ENCODE measurements at places on chromosomes 3 and 15.

DNA sequence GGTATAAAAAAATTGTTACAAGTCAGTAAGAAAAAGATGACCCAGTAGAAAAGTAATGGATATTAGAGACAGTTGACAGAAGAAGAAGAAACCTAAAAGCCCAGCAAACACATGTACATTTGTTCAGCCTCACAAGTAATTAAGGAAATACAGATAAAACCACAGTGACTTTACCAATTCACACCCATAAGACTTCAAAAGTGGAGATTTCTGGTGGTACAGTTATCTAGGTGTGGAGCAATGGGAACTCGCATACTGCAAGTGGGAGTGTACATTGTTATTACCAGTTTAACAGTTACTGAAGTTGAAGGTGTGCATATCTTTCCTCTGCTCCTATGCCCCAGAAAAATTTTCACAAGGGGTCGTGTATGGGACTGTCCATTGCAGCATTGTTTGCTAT, 18.1 kb upstream of the MAPKBP1 start:
- DNase-seq: no peak

DNA sequence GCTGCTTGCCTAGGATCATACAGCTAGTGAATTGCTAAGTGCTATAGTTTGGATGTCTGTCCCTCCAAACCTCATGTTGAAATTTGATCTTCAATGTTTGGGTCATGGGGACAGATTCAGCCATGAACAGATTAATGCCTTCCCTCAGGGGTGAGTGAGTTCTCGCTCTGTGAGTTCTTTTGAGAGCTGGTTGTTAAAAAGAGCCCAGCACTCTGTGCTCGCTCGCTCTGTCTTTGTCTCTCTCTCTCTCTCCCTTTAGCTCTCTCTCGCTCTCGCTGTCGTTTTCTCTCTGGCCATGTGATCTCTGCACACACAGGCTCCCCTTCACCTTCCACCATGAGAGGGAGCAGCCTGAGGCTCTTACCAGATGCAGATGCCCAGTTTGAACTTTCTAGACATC, 14.9 kb downstream of the TRH start:
- DNase-seq: no peak

GRCh38 chr3:120244834-120245225, 40.2 kb downstream of the GPR156 start:
- DNase-seq: no peak

DNA sequence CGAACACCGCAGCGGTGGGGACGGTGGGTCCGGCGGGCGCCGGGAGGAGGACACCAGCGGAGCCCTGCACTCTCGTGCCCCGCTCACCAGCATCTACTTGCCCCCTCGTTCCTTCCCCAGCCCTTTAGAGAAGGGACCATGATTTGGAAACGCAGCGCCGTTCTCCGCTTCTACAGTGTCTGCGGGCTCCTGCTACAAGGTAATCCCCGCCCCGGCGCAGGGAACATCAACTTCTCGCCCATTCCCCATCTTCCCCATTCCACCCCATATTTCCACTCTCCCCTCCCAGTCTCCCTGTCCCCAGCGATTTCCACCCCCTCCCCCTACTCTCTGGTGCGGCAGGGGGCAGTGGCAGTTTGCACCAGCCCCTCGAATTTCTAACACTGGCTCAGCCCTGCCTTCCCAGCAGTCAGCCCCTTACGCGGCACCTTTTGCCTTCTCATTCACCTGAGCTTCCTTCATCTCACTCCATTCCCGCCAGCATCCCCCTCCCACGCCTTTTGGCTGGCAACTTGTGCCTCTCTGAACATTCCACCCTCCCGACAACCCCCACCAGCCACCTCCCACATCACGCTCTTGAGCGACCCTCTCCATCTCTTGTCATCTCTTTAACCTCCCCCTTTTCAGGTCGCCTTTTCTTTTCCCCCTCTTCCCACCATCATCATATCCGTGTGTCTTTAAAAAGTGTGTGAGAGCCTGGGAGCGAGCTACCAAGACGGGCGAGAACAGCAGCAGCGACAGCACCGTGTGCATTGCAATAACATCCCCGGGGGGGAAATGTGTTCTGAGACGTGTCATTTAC, 882 bp downstream of the CADM2 start:
- DNase-seq: peak; percentile 45

DNA sequence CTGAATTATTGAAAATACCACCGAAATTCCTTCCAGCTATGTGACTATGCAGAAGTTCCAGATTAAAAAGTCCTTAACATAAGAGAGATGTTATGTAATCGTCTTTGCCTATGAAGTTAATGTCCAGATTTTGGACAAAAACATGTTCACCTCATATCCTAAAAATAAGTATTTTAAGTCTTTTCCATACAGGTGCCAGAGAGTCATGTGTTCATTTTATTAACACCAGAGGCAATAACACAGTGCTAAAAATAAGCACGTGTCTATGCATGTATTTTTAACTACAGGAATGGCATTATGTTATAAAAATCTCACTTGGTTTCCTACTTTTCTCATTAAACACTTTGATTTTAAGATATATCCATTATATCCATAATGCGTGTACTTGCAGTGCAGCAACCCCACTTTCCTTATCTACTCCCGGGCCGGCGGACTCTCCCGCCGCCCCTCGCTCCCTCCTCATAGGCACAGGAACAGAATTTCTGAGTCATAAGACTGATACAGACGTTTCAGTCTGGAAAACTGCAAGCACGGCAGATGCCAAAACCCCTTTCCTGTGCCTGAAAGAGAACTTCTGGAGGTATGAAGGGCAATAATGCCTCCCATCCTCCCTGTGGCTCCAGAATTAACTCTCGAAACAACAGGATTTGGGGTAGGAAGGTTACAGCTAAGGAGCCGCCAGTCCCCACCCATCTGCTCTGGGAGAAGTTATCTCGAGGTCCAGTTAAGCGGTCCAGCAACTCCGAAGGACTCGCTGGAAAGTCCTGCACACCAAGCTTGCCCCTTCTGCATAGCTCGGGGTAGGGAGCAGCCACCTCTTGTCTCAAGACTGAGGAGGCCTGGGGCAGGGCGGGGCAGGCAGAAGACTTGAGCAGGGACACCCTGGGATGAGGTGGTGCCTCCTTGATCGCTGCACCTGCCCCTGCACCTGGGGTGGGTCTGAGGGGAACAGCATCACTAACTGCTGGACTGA, 22.3 kb upstream of the PSTPIP1 start:
- no peak for DNase-seq

GRCh38 chr3:103218146-103218545, 783.3 kb downstream of the ZPLD1 start:
- DNase-seq: no peak

- DNase-seq: no peak
Measured at GRCh38 chr3:177960722-177961121, 575.5 kb upstream of the KCNMB2 start.

DNA sequence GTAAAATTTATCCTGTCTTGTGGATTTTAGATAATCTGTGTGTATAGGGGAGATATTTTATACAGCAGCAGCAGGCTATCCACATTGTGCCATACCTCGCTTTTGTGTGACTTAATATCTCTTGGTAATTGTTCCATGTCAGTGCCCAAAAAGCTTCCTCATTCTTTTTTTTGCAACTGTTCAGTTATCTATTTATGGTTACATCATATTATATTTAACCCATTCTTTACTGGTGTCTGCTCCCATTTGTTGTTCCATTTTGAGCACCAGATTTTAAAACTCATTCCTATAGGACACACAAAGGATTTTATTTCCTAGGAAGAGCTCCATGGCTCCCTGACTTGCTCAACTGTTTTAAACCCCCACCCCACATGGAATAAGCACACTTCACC, 86.3 kb upstream of the RASGRP1 start:
- DNase-seq: no peak

GRCh38 chr3:31652296-31652695, 119.6 kb downstream of the STT3B start:
- no peak for DNase-seq

DNA sequence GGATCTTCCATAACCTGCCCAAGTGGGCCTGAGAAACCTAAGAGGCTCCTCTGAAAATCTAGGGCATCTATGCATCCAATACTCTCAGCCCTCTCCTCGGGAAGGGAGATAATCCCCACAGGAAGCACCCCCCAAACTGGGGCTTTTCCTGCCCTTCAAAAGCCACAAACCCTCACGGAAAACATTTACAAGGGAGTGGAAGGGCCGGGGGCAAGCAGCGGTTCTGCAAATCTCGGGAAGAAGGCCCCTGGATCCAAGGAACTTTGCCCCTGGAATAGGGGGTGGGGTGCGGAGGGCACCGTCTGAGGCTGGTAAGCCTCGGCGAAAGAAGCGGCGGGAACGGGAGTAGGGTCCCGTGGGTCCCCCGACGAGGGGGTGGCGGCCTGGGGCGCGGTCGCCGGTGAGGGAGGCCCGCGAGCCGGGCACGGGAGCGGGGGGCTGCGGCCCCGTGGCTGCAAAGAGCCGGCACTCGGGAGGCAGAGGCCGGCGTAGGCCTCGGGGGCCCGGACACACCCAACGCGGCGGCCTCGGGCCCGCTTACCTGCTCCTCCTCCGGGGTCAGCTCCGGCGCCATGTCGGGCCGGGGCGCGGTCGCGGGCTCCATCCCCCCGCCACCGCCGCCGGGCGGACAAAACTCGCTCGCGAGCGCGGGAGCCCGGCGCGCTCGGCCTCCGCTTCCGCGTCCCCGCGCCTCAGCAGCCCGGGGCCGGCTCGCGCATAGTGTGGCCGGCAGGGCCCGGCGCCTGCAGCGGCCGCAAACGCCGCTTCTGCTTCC, 755 bp downstream of the PTPN9 start:
- peak; percentile 45 for DNase-seq

DNA sequence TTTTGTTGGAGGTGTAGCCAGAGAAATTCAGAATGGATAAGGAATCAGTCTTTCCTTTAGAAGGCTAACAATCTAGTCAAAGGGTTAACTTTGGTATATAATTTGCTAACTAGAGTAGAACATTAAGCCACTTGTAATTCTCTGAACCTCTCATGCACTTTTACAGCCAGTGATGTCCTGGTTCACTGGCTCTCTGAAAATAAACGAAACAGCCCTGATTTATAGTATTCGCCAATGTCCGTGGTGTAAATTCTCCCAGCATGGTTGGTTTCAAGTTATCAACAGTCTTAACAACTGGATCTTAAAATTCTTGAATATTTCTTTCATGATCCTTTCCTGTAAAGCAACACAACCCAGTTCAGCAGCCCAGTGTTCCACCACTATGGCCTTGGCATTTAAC, 500.4 kb upstream of the CDIN1 start:
- DNase-seq: no peak

GRCh38 chr15:71883447-71883846, 73.1 kb downstream of the NR2E3 start:
- DNase-seq: no peak
